PC-3 (cell line): ENCODE measurements at places on chromosomes 6 and 20. TPM values are rescaled to one million over a fixed set of nuclear protein-coding genes. Genes with fewer than 3 reads are reported as not detected.

DNA sequence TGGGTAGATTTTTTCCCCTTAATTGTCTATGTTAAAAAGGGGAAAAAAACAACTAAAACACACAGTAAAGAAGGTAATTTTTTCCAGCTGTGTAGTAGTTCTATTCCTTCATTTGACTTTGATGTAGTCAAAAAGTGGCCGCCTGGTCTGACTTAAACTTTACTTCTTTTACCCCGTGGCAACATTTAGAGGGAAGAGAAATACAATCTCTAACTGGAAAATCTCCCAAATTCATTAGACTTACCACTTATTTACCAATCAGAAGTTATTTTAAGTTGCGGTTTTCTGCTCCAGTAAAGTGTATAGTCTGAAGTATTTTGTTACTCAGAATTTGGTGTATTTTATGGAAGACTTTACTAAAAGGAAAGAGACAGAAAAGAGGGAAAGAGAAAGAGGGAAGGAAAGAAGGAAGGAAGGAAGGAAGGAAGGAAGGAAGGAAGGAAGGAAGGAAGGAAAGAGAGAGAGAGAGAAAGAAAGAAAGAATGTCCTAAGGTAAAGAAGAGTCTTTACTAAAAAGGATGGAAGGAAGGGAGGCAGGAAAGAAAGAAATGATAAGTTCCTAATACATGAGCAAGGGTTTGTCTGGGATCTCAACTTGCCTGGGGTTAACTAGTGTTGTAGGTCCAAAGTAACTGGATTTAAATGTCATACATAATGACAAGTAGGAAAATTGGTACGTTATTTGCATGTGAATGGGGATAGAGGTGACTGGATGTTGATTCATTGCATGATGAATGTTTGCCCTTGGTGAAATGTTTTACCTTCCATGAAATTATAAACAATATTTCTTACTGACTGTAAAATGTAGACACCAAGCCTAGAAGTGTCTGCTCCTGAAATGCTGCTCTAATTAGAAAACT is 135.1 kb downstream of the SAMD5 start:
- peak; percentile 30 for DNase-seq

Gene PRDM13
- not detected in 2 replicates for total RNA-seq

DNA sequence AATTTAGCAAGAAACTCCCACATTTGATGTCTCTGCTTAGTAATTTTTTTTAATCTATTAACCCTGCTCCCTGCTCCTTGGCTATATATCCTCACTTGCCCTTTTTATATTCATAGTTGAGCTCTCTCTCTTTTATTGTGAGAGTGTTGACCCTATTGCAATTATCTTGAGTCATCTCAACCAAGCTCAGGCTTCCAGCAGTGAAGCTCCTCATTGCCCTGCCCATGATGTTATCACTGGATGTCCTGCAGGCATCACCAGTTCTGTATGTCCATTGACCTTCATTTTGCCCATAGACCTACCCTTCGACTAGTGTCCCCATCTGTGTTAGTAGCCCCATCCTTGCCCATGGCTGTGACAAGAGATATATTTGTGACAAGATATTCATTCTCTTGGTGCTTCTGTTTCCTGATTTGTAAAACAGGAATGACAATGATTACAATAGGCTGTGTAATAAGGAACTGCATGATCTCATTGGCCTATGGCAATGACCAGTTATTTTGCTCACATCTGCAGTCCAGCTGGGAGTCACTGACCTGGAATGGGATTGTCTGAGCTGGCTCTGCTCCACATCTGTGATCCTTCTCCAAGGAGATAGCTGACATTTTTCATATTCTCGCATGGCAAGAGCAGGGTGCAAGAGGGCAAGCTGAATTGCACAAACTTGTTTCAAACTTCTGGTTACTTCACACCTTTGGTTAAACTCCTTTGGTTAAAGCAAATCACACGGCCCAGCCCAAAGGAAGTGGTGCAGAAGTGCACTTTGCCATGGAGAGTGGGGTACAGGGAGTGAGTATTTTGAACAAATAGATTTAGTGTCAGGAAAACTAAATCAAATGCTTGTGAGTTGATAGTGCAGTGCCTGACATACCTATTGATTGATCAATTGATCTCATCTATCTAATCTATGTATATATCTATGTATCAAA is 47.7 kb upstream of the CST5 start:
- no peak for DNase-seq

DNA sequence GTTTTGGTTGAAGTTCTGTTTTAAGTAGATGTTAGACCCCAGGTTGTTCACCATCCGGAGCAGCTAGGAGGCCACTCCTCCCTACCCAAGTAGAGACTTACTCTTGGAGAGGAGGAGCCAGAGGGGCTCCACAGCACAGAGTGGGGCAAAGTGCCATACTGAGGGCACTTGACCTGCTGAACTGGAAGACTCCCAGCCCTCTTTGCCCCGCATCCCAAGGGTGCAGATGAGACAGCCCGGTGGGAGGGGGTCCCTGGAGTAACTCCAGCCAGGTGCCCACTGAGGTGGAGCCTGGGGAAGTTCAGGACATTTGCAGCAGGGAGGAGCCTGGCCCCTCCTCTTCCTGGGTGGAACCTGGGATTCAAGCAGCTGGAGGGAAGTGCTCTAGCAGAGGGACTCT is 102.1 kb upstream of the GPR6 start:
- DNase-seq, result no peak

Gene MICB
- 25.6 and 32.9 TPM in 2 replicates for total RNA-seq

GRCh38 chr6:140711019-140711613 is 1336.7 kb upstream of the CITED2 start:
- peak; percentile 20 for DNase-seq

GRCh38 chr6:16681260-16681873 is 79.9 kb downstream of the ATXN1 start:
- DNase-seq, result peak; percentile 94

Gene SRPK1
- 95.2 and 100 TPM in 2 replicates for total RNA-seq

Gene GPR6
- total RNA-seq, result not detected in 2 replicates

Gene OR2J3
- 0.29 TPM in 1 of 2 replicates, not detected in the other for total RNA-seq
